ENCODE measurements at places on chromosomes 3 and 15.

GRCh38 chr3:128309026-128309425 lies 155.7 kb downstream of the EEFSEC start:
- DNase-seq: no peak

DNA sequence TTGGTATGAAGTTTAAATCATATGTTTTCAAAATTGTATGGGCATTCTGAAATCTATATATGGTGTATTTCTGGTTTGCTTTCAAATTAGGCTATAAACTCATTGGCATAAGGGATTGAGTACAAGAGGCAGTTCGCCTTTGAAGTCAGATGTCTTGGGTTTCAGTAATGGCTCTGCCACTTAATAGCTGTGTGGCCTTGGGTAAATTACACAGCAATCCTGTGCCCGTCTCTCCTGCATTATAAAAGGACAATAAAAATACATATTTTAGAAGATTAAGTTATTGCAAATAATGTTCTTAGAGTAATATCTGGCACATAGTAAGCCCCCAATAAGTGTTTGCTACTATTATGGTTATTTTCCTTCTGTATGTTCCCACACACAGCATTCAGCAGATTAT lies 20.4 kb upstream of the STRIT1 start:
- DNase-seq: no peak

- no peak for DNase-seq
Measured at GRCh38 chr3:159850481-159850880, 138.2 kb upstream of the IL12A start.

- no peak for DNase-seq
Measured at GRCh38 chr3:197478746-197479668, 76.8 kb downstream of the BDH1 start.

GRCh38 chr15:28128031-28128430 lies 28.9 kb upstream of the OCA2 start:
- no peak for DNase-seq

DNA sequence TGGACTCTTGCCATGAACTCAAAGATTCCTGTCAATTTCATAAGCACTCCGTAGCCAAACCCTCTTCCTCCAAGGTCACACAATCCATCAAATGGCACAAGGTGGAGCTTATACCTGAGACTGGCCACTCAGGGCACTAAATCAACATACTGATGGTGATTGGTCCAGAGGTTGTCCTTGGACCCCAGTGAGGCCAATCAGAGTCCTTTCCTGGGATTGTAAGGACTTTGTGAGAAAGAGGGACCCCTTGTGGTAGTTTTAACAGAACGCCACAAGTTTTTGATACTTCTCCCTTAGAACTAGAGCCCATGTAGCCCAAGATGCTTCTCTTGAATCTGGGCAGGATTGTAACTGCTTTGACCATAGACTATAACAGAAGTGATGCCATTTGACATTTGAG lies 44.4 kb upstream of the LARS2 start:
- no peak for DNase-seq

- DNase-seq: no peak
Measured at GRCh38 chr15:40697916-40698315, 2.9 kb downstream of the RAD51 start.

DNA sequence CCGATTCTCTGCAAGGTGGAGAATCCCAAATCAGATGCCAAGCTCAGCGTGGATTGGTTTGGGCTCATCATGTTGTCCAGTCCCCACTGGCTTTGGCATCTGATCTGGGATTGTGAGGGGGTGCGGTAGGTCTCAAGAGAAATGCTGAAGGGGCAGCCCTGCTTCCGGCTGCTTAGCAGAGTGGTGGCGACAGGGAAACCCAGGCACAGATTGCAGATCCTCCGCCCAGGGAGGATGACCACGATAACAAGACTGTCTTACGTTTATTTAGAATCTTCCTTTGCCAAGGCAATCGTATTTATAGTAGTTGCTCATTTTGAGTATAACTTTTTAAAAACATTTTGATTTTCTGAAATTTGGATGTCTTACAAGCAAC lies 61.1 kb downstream of the SLC12A8 start:
- no peak for DNase-seq

DNA sequence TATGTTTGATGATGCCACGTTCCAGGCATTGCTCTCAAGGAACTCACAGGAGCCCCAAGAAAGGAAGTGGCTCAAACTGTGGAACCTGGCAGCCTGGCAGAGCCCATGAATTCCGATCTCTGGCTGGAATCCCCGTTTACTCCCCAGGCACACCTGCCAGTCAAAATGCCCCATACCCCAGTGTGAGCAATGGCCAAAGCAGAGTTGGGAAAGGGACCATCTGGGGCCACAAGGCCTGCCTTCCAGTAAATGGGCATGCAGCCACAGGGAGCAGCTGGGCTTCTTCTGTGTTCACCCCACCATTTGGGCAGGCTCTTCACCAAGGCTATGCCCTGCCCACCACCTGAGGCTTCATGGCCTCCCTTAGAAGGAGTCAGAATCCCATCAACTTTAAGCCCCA lies 257.0 kb upstream of the GOLGA6L4 start:
- no peak for DNase-seq

GRCh38 chr15:90178468-90179435 lies 22.4 kb upstream of the SEMA4B start:
- no peak for DNase-seq

GRCh38 chr3:8662594-8662993 lies 18.0 kb upstream of the SSUH2 start:
- DNase-seq: no peak
